ENCODE measurements at places on chromosomes 5 and 9.
A peak's percentile ranks its signal among the peaks of the same experiment; 100 is the strongest.

GRCh38 chr5:6803981-6804550 lies 90.8 kb downstream of the TENT4A start:
- no peak for DNase-seq

DNA sequence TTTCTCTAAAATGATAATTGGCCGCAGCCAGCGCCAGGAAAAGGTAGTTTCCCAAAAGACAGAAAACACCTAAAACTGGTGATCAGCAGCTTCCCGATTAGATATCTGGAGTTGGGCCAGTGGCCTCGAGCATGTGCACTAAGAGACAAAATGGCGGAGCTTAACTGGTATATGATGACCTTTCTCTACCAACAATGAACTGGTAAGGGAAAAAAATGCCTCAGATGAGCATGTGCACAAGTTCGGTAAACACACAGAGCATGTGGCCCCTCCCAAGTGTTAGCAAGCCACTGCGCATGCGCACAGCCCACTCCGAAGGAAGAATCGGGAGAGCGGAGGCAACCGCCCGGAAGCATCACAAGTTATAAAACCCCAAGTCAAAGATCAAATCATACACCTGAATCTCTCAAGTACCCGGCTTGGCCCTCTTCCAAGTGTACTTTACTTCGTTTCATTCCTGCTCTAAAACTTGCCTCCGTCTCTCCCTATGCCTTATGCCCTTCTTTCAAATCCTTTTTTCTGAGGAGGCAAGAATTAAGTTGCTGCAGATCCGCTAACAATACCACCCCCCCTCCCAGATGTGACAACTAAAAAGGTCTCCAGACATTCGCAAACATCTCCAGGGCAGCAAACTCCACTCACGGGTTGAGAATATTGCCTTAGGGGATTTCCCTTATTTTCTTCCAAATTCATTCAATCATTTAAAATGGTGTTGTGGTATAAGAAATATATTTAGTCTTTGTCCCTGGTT lies 15.0 kb upstream of the PTBP3 start:
- peak; percentile 69 for DNase-seq

DNA sequence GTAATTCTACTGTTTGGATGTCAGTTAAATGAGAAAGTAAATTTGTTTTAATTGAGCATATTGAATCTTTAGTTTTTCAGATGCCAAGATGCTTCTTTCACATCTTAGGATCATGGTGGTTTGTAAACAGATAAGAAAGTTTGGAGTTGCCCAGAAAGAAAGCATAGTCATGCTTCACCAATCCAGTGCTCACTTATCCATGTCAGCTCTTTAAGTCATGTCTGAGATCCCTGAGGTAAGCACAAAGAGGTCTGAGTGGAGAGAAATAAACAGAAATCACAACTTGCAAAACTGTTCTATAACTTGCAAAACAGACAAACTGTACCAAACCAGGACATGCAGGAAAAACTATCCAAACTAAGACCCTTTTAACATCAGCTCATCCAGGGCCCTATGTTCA lies 87.7 kb downstream of the OSTF1 start:
- DNase-seq: no peak

GRCh38 chr5:10251405-10251804 lies 1.3 kb downstream of the CCT5 start:
- no peak for DNase-seq

All from fibroblast of skin of right biceps (primary cell).